Left ventricle myocardium superior (tissue), 1 donor: ENCODE measurements at places on chromosomes 6 and 20.

- no peak for DNase-seq
Observed at GRCh38 chr20:8807480-8808201, 261.2 kb upstream of the PLCB4 start.

DNA sequence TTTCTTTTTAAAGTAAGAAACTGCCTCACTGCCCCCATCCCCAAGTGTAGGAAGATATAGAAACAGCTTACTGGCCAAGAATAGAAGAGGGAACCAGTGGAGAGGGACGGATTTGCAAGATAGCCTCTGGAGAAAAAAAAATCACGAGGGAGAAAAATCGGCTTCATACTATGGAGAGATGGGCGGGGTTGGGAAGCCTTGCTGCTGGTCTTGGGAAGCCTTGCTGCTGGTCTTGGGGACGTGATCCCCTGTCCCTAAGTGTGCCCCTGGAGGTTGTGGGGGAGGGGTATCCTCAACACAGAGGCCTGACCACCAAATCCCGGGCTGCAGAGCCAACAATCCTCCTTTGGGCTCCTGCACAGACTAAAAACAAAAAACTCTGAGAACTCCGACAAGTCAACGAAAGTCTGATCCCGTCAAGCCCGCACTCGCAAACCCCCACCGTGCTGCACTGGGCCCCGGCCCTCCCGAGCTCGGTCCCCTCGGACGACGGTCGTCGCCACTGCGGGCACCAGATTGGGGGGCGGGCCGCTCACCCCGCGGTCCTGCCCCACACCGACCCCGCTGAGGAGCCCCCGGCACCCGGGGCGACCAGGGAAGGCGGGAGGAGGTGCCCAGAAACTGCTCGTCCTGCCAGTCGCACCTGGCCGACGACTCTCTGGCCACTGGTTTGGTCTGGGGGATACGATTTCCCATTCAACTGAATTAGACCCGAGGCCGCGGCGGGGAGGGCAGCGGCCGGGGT lies 750 bp downstream of the MAP7 start:
- DNase-seq = no peak

DNA sequence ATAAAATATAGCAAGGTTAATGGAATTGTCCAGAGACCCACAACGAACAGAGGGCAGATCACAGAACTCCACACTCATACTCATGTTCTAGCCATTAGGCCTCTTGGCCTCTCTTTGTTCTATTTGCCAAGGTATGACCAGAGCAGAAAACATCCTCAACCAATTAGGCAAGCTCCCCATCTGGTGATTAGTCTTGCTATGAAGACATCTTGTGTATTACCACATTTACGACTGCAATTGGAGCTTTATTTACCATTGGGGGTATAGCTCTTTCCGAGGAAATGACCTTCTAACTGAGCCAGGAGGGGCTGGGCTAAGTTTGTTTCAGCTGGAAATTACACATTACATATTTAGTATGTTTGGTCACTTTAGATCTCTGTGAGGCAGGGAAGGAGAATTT lies 593.9 kb downstream of the CD109 start:
- DNase-seq = no peak

DNA sequence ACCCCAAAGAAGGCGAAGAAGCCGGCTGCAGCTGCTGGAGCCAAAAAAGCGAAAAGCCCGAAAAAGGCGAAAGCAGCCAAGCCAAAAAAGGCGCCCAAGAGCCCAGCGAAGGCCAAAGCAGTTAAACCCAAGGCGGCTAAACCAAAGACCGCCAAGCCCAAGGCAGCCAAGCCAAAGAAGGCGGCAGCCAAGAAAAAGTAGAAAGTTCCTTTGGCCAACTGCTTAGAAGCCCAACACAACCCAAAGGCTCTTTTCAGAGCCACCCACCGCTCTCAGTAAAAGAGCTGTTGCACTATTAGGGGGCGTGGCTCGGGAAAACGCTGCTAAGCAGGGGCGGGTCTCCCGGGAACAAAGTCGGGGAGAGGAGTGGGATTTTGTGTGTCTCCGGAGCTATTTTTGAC lies 69.6 kb downstream of the HFE start:
- peak; percentile 64 for DNase-seq

DNA sequence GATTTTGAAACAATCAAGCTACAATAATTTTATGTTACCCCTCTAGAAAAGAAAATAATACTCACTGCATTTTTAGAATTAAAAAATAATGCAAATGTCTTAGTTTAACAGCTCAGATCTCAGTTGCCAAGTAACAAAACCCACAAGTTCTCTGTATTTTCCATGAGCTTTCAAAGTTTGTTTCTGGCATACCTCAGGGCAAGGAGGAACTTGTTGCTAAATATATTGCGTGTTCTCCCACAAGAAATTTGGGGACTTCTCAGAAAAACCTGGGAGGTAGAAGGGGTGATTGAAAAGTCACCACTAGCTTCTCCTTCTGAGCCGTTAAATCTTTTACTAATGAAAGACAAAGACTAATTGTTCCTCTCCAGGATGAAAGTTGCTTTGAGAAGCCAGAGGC lies 236.8 kb upstream of the MARCKS start:
- no peak for DNase-seq

GRCh38 chr6:158021376-158021775 lies 39.7 kb downstream of the SYNJ2 start:
- DNase-seq = peak; percentile 6

DNA sequence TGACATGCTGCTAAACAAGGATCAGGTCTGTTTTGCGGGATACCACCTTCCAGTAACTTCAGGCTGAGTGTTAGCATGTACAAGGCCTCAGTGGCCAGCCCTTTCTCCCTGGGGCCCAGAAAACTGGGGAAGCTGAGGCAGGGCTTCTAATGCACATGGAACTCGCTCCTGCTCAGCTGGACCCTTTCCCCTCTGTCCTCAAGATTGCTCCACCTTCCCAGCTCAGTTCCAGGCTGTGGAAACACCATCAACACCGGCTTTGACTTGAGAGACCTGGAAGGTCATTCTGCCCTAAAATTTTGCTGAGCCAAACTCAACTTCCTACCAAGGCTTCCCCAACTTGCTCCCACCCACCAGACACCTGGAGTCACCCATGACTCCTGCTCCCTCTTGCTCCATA lies 4.2 kb upstream of the BLCAP start:
- DNase-seq = no peak

- DNase-seq = no peak
Observed at GRCh38 chr6:17007749-17008148, 94.1 kb upstream of the STMND1 start.

DNA sequence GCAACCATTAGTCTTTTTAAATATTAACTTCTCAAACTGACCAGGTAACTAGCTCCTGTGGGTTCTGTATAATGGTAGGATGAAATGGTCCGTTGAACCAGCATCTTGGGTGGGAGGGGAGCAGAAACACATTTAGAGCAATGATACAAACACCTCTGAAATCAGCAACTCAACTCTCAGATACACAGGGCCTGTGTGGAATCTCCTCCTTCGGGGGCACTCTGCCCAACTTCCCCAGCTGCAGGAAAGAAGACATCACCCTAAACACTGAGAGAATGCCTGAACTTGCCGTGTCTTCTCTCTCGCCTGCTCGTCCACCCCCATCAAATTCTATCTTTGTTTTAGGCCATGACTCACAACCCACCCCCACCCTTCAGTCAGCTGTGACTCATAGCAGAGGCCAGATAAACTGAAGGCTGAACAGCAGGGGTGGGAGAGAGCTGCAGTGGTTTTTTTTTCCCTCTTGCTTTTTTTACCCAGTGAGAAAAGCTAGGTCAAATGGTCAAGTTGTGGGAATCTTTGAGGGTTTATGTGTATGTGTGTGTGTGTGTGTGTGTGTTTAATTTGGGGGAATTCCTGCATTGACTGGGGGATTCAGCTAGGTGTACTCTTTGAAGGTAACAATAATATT lies 593.4 kb upstream of the JAG1 start:
- peak; percentile 59 for DNase-seq

- DNase-seq = peak; percentile 74
Observed at GRCh38 chr6:1381481-1382330, 7.7 kb upstream of the FOXF2 start.

GRCh38 chr6:4294636-4295035 lies 159.3 kb upstream of the ECI2 start:
- DNase-seq = no peak

- peak; percentile 79 for DNase-seq
Observed at GRCh38 chr20:50312682-50313521, 122.3 kb downstream of the CEBPB start.

DNA sequence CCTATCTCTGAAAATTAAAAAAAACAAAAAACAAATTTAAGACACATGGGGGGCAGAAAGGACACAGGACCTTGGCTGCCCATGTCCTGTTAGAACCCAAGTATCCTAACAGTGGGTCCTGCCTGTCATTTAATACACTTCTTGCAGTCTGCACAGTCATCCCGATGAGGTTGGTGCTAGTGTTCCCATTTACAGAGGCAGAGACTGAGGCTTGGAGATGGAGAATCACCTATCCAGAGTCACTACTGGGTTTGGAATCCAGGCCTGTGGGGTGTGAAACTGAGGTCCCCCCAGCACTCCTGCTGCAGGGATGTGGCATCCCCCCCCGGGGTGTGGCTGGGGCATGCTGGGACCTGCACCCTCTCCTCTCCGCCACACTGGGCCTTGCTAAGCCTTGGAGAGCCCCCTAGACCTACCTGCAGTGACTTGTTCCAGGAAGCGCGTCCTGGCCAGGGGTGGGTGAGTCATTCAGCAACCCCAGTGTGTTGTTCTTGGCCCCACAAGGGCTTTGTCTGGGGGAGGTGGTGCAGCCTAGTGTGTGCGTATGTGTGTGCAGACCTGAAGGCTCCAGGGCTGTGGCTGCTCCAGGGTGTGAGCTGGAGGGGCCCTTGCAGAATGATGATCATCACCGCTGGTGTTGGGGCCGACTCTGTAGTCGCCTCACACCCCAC lies 49.7 kb downstream of the BCAS4 start:
- DNase-seq = no peak

DNA sequence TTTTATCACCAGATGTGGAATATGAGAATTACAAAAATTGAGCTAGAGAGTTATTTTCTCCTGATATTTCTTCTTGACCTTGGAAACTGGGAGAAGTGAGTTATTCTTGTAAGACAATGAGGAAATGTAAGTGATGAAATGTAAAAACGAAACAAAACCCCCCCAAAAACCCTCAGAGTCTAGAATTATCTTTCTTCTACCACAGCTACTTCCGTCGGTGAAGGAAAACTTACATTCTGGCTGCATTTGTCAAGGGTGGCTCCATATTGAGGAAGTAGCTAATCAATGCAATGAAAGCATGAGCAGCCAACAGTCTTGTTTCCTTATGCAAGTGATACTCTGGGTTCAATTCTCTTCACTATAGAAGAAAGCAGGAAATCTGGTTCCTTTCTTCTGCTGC lies 661.7 kb upstream of the CITED2 start:
- no peak for DNase-seq

- DNase-seq = no peak
Observed at GRCh38 chr6:150636808-150637207, 37.1 kb downstream of the PLEKHG1 start.
